SK-N-SH treated with all-trans-retinoic acid at 6 μM for 48 hours (cell line): ENCODE measurements at places on chromosomes 16 and 17.

DNA sequence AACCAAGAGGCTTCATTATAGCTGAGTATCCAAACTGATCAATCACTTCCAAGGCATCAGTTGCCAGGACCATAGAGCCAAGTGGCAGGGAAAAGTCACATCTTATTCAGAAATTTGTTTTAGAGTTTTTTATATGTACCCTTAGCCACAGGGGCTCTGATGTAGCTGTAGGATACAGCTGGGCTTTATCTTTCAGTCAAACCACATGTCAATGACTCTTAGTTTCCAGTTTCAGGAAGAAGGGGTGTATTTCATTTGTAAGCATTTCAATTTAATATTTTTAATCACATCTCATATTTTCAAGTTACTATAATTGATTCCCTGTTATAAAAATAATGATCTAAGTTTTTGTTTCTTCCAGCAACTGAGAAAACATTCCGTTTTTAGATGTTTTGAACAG lies 2.9 kb upstream of the FLCN start:
- no peak for ATAC-seq

DNA sequence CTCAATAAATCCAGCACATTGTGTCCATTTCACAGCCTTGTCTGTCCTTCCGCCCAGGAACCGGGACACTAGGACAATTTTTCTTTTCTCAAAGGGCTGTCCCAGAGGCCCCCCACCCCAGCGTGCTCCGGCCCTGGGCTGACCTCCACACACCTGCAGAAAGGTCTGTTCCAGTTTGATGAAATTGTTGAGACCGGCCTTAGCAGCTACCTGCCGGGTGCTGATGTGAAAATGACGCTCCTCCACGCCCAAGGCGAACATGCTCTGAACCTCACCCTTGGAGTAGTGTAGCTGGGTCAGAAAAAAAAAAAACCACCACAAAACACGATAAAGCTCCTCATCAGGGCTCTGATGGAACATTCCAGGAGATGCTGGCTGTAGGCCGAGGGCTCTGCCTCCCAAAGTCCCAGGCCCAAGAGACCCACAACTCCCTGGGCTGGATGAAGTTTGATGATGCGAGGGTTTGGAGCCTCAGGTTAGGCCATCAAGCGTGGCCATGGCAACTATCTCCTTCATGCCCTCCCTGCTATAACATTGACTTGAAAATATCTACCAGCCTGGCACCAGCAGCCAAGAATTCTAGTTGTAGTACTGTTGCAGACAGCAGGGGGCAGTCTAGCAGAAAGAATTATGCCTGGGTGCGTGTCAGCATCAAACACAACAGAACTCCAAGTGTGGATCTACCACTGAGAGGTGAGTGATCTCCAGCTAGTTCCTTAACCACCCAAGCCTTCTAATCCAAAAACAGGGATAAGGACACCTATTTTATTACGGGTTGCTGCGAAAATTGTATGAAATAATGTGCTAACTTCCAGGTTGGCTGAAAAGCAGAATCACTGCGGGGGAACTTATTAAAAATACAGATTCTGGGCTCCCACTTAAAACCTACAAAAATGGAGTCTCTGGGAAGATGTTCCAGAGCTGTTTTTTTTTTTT lies 62.1 kb downstream of the RMI2 start:
- ATAC-seq, result peak; percentile 32; the same call in 2 of the 3 replicates

DNA sequence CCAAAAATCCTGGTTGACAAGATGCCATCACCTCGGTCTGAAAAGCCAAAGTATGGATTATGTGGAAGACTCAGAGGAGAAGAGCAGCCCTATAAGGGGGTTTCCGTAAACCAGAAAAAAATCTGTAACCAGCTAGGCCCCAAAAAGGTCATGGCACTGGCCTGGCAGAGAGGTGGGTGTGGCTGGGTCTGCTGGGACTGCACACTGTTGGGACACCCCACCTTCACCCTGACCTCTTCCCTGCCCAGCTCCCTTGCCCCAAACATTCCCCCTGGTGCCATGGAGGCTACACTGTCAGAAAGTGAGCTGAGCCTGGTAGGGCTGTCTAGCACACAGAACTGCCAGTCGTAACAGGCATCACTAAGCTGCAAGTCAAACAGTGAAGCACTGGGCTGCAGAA lies 6.5 kb downstream of the SLC47A2 start:
- no peak for ATAC-seq

DNA sequence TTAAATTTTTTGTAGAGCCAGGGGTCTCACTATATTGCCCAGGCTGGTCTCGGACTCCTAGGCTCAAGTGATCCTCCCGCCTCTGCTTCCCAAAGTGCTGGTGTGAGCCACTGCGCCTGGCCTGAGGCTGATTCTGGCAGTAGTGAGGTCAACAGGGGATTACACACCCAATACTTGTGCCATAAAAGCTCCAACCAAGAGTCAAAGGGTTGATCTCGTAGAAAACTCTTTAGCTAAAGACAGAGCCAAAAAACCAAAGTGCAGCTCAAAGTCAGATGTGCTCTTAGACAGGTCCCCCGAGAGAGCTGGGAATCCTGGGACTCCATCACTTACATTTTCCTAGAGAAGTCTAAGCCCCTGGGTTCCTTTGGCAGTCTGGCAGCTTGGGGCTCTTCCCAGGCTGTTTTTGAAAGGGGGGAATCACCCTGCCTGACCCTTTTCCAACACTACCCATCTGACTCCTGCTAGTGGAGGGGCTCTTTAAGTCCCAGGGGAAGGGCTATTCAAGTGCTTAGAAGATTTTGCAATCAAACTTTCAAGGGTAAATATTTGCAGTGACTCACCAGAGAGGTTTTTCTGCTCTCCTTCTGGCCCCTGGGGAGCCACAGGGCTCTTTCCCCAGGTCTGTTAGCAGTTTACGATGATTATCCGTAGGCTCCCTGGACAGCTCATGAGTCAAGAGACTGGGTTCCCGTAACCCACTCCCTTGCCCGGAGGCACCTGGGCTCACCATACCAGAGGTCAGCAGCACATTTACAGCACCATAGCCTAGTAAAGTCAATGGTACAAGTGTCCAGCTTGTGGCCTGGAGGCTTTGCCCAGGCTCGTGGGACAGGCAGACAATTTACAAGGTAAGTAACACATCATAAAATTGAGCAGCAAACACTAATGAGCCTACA lies 408.7 kb downstream of the SLC39A11 start:
- ATAC-seq, result peak; percentile 50

DNA sequence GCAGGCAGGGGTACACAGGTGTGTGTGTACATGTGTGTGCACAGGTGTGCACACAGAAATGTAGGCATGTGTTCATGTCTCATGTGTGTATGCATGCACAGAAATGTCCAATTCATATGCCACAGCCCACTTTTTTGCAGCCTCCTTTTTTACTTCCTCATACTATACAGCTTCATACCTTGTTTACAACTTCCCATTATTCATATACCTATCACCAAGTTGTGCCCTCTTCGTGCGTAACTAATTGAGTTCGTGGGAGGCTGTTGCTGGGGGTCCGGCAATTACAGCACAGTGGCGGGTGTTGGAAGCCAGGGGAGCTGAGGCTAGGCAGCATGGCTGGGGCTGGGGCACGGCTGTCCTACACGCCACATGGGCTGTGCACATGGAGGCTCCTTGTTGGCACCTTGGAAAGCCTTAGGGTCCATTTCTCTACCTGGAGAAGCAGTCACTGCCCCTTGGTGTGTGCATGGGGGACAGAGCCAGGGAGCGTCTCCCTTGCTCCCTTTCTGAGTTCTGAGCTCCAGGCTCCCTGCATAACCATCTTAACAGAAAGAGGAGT lies 266.7 kb downstream of the ENGASE start:
- ATAC-seq, result no peak

- no peak for ATAC-seq
These were observed 93.1 kb upstream of the TMEM97 start for GRCh38 chr17:28225867-28226266.

DNA sequence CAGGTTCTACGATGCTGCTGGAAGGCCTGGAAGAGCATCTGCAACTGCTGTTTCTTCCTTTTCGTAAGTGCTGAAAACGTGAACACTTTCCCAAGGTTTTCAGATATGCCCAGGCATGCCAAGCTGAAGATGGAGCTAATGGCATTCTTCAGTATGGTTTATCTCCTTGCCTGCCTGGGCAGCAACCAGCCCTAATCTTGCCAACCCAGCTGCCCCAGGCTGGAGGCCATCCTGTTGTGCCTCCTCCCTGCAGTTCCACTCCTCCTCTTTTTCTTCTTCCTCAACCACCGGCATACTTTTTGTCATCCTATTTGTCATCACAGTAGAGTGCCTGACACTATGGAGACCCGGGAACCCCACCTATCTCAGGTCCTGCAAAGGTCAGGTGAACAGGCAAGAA lies 1849.3 kb downstream of the TP53TG3F start:
- ATAC-seq, result no peak

- ATAC-seq, result no peak
These were observed 96.6 kb downstream of the WDR59 start for GRCh38 chr16:74888232-74888862.

GRCh38 chr16:3720418-3720817 lies 3.1 kb upstream of the TRAP1 start:
- ATAC-seq, result no peak
